ENCODE measurements at places on chromosomes 16 and 17.
A peak's percentile ranks its signal among the peaks of the same experiment; 100 is the strongest.

- no peak for DNase-seq
Observed at GRCh38 chr16:50731989-50732832, 9.7 kb upstream of the CYLD start.

- DNase-seq, result peak; percentile 65
Observed at GRCh38 chr17:14297161-14297851, 3.6 kb upstream of the HS3ST3B1 start.

DNA sequence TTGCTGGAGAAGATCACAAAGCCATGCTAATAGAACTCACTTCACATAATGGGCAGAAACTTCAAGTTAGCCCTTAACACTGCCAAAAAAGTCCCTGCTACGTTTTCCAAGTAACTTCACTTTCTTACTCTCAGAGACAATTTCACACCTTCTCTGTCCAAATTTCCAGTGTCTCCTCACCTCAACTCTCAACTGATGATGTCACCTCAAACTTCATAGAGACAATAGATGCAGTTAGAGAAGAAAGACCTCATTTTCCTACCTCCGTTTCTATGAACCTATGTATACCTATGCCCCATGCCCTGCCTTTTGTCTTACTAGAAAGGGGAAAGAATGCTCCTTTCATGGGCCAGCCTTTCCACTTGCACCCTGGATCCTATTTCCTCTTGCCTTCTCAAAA, 14.2 kb upstream of the EFCAB3 start:
- no peak for DNase-seq

GRCh38 chr16:67786491-67786890, 19.9 kb downstream of the RANBP10 start:
- DNase-seq, result no peak

DNA sequence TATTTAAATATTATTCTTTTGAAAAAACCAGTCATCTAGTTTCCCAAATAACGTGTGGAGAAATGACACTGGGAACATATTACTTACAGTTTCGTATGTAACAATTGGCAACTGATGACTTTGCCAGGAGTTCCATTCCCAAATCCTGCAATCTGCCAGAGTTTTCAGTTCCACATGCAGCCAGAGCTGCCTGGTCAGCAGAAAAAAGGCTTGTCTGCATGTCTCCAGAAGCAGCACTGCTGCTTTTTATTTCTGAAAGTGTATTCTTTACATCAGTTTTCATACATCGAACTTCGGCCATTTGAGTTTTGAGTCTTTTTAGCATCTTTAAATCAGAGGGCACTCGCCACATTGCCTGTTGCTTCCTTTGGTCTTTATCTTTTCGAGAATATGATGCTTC, 78.4 kb downstream of the TRIM37 start:
- no peak for DNase-seq

DNA sequence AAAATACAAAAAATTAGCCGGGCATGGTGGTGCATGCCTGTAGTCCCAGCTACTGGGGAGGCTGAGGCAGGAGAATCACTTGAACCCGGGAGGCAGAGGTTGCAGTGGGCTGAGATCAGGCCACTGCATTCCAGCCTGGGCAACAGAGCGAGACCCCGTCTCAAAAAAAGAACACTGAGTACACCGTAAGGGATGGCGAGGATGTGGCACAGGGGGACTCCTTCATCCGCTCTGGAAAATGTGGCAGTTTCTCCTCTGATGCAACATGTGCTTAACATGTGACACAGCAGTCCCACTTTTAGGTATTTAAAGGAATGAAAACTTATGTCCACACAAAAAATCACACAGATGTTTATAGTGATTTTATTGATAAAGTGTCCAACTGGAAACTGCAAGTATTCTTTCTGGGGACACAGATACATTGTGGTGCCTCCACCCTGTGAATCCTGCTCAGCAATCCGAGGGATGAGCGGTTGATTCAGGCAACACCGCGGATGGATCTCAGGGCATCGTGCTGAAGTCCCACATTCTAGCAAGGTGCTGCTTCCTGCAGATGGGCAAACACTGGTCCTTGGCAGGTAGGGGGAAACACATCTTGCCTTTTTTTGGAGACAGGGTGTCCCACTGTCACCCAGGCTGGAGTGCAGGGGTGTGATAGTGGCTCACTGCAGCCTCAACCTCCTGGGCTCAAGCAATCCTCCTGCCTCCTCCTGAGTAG, 3.5 kb upstream of the C16orf95 start:
- no peak for DNase-seq

GRCh38 chr16:66129196-66129595, 237.3 kb upstream of the CDH5 start:
- no peak for DNase-seq

- DNase-seq, result no peak
Observed at GRCh38 chr16:87000001-87000400, 317.2 kb downstream of the C16orf95 start.

DNA sequence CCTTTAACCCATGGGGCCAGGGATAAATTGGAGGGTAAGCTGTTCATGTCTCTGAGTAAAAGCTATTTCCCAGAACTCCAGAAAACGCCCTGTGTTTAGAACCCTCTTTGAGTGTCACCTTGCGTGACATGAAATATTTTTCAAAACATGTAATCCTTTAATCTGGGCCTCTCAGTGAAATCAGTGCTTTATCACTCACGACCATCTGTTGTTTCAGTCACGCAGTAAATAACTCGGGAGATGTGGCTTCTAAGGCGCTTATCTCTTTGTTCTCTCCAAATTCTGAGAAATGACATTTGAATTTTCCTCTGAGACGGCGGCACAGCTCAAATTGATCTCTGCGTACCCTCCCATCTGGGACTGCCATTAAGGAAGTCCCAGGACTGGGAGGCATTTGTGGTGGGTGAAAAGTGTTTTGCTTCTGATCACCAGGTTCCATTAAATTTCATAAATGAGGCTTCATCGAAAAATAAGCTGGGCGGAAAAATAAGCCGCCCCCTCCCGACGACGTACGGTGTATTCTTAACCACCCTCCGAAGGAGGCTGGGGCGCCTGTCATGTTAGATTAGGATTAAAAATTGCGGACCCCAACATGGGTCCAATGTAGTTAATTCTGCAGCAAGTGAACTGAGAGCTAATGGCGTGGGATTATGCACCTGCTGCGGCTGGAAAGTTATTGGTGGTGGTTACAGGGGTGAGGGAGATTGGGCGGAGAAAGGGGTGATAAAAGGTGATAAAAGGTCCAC, 12.7 kb downstream of the WFDC1 start:
- no peak for DNase-seq

DNA sequence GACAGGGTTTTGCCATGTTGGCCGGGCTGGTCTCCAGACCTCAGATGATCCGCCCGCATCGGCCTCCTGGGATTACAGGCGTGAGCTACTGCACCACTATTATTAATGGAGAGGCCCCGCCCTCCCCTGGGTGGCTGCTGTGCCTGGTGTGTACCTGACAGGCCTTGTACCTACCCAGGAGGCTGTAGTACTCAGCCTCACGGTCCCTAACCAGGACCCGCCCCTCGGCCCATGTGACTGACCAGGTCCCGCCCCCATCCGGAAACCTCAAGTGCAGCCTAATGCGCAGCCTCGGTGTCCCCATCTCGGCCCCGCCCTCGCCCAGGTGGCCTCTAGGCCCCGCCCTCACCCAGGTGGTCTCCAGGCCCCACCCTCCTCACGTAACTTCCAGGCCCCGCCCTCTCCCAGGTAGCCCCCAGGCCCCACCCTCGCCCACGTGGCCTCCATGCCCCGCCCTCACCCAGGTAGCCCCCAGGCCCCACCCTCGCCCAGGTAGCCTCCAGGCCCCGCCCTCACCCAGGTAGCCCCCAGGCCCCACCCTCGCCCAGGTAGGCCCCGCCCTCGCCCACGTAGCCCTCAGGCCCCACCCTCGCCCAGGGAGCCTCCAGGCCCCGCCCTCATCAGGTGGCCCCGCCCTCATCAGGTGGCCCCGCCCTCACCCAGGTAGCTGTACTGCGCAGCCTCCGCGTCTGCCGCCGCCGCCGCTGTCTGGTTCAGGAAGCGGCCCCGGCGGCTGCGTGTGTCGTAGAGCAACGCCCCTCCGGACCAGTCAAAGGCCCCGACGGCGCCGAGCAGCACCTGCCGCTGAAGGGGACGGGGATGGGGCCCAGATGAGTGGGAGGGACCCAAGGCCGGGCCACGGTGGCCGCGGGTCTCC, 31.0 kb downstream of the HASPIN start:
- DNase-seq, result peak; percentile 49

DNA sequence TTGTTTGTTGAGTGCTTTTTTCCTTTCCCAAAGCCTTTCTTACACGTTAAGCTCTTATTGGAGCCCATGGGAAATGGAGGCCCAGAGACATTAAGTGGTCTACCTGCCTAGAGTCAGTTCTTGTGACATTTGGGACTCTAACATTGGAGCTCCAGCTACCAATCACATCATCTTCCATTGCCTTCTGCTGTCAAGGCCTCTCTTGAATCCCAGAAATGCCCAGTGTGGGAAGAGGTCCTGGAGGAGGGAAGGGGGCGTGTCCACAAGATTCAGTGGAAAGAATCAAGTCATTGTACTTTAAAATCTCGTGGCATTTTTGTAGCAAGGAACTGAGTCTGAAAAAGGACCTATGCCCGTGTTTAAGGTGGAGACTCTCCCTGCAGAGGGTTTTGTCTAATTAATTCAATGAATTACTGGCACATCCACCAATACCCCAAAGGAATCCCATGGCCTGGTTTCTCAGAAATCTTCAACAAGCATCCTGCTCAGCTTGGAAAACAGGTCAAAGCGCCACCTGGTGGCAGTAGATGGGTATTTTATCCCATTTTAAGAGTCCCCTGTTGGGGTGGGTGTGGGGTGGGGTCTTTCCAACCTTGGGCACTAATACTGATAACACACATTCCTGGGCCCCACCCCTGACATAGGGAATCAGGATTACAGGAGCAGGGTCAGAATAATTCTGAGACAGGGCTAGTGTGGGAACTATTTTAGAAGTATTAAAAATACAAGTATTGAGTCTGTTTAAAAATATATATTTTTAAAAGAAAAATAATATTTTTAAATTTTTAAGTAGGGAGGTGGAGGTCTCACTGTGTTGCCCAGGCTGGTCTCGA, 24.6 kb downstream of the GPT2 start:
- no peak for DNase-seq

GRCh38 chr17:32725697-32726096, 151.2 kb downstream of the MYO1D start:
- no peak for DNase-seq

DNA sequence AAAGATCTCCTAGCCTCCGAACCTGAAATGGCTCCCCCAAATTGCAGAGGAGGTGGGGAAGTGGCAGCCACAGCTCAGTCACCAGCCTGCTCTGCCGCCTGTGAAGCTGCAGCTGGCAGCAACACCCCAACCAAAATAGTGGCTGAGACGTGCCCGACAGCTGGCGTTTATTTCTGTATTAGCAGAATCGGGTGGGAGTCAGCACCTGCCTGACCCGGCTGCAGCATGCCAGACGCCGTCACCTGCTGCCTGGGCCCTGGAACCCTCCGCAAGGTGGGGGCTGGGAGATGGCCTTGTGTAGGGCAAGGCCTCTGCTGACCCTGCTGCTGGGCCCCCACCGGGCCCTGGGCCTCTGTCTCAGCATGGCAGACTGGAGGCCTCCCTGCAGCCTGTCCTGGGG, 17.5 kb upstream of the PABPN1L start:
- DNase-seq, result no peak

DNA sequence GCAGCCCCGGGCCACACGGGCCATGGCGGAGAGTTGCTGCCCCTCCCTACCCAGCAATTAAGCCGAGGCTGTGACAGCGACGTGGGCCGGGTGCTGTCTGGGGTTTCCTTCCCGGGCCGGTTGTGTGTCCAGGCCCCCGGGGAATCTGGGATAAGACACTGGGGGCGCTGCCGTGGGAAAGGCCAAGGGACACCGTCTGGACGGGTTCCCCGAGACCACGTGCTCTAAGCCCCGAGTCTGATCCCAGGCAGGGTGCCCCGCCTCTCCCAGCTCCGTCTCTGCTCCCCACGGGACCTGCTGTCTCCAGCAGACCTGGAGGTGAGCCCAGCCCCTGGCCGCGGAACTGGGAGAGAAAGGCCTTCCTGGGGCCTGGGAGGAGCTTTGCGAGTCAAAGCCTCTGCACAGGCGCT, 92.2 kb downstream of the IRX3 start:
- peak; percentile 95 for DNase-seq

DNA sequence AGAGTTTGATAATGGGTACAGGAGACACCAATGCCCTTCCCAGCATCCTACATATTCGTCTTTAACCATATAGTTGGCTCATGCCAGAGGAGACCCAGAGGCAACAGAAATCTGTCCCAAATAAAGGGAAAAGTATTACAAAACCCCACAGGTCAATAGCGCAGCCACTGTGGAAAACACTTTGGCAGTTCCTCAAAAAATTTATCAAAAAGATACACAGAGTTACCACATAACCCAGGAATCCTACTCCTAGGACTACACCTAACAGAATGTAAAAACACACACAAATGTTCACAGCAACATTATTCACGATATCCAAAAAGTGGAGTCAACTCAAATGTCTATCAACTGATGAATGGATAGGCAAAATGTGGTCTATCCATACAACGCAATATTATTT, 135.8 kb downstream of the CEP112 start:
- no peak for DNase-seq

DNA sequence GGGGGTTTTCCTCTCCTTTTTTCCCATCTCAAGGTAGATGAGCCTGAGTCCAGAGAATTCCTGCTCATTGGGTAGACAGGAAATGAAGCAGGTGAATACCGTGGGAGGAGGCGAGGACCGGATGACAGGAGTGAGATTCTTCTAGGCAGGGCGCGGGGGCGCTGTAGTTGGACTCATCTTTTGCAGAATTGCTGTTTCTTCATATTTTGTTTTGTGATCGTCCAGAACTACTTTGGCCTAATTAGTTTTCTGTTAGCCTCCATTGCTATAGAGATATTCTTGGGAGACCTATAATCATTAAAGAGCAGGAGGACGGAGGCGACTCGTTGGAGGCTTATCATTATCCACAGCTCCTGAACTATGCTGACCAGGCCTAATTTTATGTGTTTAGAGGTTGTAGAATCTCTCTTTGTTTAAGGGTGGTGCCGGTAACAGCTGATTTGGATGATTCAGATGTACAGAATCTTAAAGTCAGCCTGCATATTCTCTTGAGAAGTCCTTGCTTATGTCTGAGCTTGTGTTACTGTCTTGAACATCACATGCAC, 650 bp downstream of the ATP6V0A1 start:
- peak; percentile 51 for DNase-seq

- peak; percentile 72 for DNase-seq
Observed at GRCh38 chr17:8488901-8489300, 53.2 kb downstream of the NDEL1 start.

GRCh38 chr16:85947230-85948137, 48.5 kb downstream of the IRF8 start:
- no peak for DNase-seq

DNA sequence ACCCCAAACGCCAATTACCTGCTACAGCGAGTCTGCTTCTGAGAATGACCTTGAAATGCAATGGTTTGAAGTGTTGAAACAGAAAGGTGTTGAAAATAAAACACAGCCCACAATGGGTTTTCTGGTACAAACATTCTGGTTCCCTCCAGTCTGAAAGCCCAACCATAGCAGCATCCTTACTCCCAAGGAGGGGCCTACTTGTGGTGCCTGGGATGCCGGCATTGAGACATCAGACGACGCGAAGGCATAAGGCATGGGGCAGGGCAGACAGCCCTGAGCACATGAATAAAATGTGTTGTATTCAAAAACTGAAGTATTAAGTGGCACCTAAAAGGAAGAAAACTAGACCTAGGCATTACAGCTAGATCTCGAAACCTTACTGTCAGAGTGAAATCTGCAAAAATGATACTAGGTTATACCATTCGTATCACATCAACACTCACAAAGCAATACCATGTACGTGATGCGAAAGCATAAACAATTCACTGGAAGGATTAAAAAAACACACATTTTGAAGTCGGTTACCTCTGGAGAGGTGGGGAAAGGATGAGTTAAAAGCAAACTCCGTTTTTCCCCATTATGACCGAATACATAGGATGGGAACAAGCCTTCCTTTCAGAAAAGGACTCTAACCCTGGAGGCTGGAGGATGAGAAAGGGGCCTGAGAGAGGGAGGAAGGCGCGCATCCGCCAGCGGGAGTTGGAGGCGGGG, 702 bp downstream of the NUDT21 start:
- no peak for DNase-seq

Data from left ventricle myocardium superior (tissue), 1 donor.